ENCODE measurements at places on chromosomes 2 and 18.

DNA sequence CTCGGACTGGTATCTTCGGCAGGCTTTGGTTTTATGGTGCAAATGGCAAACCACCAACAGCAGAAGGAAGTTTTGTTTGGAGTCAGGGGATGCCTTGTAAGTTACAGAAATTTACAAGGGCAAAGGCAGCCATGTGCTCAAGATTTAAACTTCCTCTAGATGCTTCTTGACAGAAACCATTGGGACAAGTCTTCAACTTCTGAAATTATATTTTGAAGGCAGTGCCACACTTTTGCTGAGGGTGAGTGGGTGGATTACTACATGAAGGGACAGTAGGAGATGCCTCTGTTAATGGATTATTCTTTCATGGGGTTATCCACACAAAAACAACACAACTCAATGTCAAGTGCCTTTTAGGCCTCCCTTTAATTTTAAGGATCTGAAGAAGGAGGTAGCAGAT, 97.9 kb downstream of the VAPA start:
- no peak for DNase-seq

GRCh38 chr2:169478745-169479256, 493 bp upstream of the BBS5 start:
- DNase-seq, result no peak

- DNase-seq, result no peak
Measured at GRCh38 chr2:96909611-96910021, 39.7 kb upstream of the SEMA4C start.

DNA sequence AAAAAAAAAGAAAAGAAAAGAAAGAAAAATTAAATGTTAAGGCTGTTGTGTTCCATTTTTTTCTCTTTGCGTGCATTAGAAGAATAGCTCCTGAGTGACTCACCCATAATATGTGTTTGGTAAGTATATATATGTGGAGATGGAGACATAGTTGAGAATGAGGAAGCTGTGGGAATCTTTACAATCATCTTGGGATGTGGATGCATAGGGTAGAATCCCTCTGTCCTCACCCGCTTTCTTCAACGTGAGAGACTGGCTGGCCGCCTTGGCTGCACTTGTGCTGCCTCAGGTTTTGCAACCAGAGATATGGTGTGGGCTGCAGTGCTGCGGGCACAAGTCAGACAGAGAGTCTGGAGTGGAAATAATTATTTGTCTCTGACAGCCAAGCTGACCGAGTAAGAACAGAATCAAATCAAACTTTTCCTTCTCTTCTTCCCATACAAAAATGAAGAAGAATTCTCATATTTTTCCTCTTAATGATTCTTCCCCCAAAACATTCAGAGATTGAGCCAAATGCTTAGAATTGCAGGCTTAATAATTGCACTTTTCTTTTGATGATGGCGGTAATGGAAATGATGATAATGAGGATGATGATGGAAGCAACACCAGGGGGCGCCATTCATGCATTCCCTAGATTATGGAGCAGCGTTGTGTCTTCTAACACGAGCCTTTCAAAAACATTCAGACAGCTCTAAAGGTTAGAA, 48.5 kb downstream of the SERPINB7 start:
- peak; percentile 44 for DNase-seq

DNA sequence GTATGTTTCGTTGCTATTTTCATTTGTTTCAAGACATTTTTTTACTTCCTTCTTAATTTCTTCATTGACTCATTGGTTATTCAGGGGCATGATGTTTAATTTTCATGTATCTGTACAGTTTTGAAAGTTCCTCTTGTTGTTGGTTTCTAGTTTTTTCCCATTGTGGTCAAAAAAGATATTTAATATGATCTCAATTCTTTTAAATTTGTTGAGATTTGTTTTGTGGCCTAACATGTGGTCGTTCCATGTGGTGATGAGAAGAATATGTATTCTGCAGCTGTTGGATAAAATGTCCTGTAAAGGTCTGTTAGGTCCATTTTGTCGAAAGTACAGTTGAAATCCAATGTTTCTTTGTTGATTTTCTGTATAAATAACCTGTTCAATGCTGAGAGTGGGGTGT, 110.3 kb upstream of the MAP4K4 start:
- no peak for DNase-seq

DNA sequence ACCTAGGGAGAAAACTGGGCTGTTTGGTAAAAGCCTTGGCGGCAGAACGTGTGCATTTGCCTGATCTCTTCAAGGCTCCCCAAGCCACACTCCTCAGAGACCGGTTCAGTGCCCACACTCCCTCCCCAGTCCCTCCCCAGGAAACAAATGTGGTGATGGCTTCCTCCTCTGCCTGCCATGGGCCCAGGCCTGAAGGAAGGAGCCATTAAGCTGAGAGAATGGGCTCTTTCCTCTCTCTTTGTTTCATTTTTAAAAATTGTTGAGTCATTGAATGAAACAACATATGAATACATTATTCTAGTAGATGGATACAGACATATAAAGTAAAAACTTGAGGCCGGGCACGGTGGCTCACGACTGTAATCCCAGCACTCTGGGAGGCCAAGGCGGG, 50.6 kb upstream of the YWHAQ start:
- no peak for DNase-seq
